Heart left ventricle (tissue), 16 donors: ENCODE measurements at places on chromosomes 7 and 10. TPM values are rescaled to one million over a fixed set of nuclear protein-coding genes. Genes with fewer than 3 reads are reported as not detected.
A peak's percentile ranks its signal among the peaks of the same experiment; 100 is the strongest.

ELOVL3 gene
- not detected for total RNA-seq

SPDYE2B gene
- not detected for total RNA-seq

ABCC2 gene
- total RNA-seq: not detected

TBC1D12 gene
- total RNA-seq: 4.7 TPM

CCDC126 gene
- total RNA-seq: 10.3 TPM

ZFAND4 gene
- total RNA-seq: 11.0 TPM

ZDHHC6 gene
- total RNA-seq: 13.3 TPM

MRLN gene
- not detected for total RNA-seq

NAT16 gene
- total RNA-seq: not detected

ALOX5 gene
- total RNA-seq: 12.1 TPM

NODAL gene
- 0.37 TPM for total RNA-seq

ELAPOR2 gene
- 3.9 TPM for total RNA-seq

OR6B1 gene
- total RNA-seq: not detected

ABCB4 gene
- total RNA-seq: 6.8 TPM

CTTNBP2 gene
- 2.0 TPM for total RNA-seq

PON1 gene
- total RNA-seq: 0.39 TPM

NEBL gene
- total RNA-seq: 653 TPM

DNA sequence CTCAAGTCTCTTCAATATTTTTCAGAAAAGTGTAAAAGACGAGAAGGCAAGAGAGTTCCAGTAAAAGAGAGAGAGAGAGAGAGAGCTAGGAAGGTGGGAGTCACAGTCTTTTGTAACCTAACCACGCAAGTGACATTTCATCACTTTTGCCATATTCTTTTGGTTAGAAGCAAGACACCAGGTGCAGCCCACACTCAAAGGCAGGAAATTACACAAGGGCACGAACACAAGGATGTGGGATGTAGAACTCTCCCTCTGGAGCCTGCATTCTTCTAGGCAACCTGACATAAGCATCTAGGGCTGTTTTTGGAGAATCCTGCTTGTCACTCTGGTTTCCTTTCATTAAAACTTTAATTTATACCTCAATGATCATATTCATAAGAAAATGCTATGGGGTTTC, 1213.1 kb downstream of the DNAJB9 start:
- no peak for DNase-seq

- no peak for DNase-seq
Measured at GRCh38 chr10:113590581-113590980, 37.7 kb downstream of the HABP2 start.

GRCh38 chr10:3931224-3931623, 146.2 kb upstream of the KLF6 start:
- DNase-seq: no peak

DNA sequence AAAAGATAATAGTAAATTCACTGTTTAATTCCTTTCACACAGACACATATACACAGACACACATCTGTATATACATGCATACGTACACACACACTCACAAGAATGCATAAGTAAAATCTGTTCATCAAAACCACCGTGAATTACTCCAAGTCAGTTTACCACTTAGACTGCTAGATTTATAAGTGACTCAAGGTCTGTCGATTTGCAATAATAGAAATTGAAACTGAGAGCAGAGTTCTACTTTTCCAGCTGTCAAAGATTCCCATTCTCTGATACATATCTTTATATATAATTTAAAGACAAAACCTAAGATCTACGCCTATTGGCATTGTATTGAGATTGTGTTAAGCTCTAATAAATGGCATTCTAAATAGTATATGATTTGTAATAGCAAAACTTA, 9.9 kb upstream of the HGF start:
- no peak for DNase-seq

GRCh38 chr10:44042075-44042770, 342.7 kb downstream of the CXCL12 start:
- no peak for DNase-seq

GRCh38 chr10:3310016-3310784, 137.6 kb upstream of the PITRM1 start:
- DNase-seq: no peak

- no peak for DNase-seq
Measured at GRCh38 chr10:133140417-133141143, 19.4 kb upstream of the KNDC1 start.

GRCh38 chr10:113386005-113386404, 166.8 kb upstream of the HABP2 start:
- no peak for DNase-seq

- no peak for DNase-seq
Measured at GRCh38 chr7:158766570-158767281, 62.1 kb upstream of the NCAPG2 start.

- DNase-seq: peak; percentile 25
Measured at GRCh38 chr10:46520941-46521340, 35.5 kb downstream of the GPRIN2 start.

DNA sequence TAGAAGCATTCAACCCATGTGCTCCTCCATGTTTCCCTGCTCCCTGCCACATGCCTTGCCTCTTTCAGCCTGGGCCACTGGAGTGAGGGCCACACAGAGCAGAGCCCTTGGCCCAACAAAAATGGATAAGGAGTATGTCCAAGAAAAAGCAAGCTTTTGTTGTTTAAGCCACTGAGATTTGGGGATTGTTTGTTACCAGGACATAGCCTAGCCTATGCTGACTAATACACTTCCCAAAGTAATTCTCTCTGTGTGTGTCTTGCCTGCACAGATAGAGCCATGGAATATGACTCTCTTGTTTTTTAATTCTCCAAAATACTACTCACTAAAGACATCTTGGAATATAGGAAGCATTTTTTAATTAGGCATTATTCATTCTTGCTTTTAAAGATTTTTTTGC, 13.5 kb upstream of the ITIH2 start:
- DNase-seq: no peak

- no peak for DNase-seq
Measured at GRCh38 chr10:29140991-29141390, 147.9 kb upstream of the LYZL1 start.

- DNase-seq: no peak
Measured at GRCh38 chr10:106504536-106504935, 660.0 kb downstream of the SORCS1 start.

- DNase-seq: no peak
Measured at GRCh38 chr10:118521415-118522117, 73.9 kb downstream of the PRLHR start.

DNA sequence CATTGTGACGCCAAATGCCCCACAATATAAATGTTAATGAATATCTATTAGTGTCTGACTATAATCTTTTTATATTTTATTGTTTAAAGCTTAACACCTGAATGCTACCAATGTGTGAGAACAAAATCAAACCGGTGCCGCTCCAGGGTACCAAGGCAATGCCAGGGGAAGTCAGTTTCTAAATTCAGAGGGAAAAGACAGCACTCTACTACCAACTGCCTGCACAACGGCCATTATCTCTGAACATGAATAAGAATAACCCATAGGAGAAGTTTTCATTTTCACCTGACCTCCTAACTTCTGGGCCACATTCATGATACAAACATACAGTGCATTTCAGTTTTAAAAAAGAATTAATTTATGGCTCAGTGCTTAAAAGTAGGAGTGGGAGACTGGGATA, 21.7 kb downstream of the USP6NL start:
- no peak for DNase-seq

GRCh38 chr7:156496865-156497264, 143.7 kb upstream of the RNF32 start:
- no peak for DNase-seq

- DNase-seq: no peak
Measured at GRCh38 chr7:22255834-22256233, 101.1 kb downstream of the RAPGEF5 start.

DNA sequence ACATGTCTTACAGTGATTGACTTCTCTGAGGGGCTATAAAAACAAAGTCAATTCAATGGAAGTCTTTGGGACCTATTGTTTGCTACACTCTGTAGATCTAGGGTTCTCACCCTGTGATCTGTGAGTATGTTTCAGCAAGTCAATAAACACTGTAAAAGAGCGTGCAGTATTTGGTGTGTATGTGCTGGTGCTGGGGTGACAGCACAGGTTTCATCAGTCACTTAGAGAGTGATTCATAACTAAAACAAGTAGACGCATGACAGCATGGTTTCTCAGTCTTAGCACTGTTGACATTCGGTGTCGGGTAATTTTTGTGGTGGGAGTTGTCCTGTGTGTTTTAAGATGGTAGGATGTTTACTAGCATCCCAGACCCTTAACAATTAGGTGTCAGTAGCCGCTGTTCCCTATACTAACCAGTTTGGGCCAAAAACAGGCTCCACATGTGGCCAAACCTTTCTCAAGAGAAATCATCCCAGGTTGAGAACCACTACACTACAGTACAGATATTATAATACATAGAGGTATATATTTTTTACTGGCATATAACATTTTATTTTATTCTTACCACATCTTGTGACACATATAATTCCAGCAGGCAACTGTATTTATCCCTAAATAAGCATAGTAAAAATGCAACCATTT, 411.8 kb downstream of the ARL4A start:
- DNase-seq: no peak

- no peak for DNase-seq
Measured at GRCh38 chr10:72108830-72109635, 20.7 kb upstream of the SPOCK2 start.

DNA sequence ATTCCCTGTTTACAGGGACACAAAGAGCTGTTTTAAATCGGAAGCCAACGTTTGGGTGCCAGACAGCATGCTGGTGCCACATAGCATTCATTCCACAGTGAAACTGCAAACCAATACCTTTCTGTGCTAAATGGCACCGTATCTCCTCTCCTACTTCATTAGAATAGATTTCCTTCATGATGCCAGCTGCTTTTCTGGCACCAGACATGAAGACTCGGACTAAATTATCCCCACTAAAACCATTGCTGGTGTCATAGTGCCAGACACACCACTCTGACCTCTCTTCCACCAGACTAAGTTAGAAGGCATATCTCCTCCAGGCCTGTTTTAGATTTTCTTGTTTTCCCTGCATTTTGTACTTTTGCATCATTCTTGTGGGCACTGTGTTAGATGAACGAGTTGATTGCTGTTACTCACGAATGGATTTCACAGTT, 155.1 kb downstream of the ETV1 start:
- no peak for DNase-seq

GRCh38 chr10:103667356-103667755, 173.9 kb downstream of the NEURL1 start:
- DNase-seq: no peak

DNA sequence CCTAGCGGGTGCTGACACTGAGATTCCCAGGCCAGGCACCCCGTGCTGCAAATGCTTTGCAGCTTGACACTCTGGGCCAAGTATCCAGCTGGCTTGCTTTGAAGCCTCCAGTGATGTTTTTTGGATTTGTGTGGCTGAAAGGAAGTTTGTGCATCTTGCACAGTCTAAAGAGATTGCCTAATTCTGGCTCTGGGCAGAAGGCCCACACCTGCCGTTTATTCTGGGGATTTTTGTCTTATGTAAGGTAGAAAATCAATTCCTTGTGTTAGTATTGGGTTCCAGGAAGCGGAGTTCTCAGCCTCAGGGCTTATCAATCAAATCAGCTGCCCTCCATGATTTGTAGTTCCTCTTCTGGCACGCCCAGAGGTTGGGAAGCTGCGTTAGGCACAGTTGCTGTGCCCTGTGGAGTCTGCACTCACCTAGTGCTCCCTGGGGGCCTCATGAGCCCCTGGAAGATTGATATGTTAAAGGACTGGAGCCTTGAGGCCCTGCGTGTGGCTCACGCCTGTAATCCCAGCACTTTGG, 8.4 kb upstream of the PURB start:
- DNase-seq: no peak

DNA sequence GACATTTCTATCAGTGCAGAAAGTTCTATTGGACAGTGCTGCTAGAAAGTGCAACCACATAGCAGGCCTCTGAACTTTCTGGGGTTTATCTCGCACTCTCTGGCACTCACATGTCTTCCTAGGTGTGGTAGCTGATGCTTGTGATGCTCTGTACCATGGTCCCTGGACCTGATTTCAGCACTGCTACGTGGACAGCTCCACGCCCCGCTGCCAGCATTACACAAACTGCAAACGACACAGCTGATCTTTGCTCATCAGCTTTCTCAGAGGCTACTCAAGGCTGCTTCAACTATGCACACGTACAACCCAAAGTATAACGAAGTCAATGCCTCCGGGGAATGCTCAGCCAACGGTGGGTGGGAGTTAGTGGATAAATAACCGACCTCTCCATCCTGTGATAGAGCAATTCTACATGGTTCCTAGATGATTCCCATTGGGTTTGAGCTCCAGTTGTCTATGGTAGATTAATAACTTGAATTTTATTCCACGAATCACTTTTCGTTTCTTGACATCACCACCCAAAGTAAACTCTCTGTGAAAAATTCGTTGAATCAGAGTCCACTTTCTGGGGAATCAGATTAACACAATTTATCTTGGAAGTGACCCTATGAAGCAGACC, 302.5 kb downstream of the ACTR3B start:
- DNase-seq: no peak

GRCh38 chr7:151079199-151079910, 1.3 kb downstream of the FASTK start:
- DNase-seq: no peak

DNA sequence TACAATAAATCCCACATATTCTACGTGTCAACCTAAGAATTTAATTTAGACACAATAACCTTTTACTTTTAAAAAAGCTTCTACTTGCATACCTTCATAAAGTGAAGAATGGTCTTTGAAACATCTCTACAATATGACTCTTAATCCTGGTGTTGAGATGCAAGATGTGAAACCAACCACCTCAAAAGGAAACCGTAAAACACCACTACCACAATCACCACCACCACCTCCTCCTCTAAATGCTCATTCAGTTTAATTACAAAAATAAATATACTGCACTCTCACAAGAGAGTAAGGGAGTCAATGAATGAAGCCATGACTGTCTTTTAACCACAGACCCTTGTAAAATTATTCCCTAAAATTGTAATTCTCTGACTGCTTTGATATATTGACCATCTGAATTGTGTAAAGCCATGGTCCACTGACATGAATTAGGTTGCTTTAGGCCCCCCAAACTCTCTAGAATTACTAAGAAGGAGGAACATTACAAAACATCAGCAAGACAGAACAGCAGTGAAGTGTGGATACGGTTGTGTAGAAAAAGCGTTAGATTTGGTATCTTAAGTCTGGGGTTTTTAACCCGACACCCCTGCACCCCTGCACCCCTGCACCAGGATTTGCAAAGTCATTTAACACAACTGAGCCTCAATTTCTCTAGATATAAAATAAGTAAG, 171.4 kb downstream of the SFMBT2 start:
- DNase-seq: no peak

GRCh38 chr10:97384641-97385040, 16.5 kb downstream of the RRP12 start:
- DNase-seq: no peak

GRCh38 chr10:43339136-43339535, 32.3 kb upstream of the FXYD4 start:
- no peak for DNase-seq
